SK-N-MC (cell line): ENCODE measurements at places on chromosomes 6 and 20.

- no peak for DNase-seq
Measured at GRCh38 chr6:38269461-38270172, 370.1 kb downstream of the BTBD9 start.

- DNase-seq = no peak
Measured at GRCh38 chr20:59144831-59145196, 18.8 kb upstream of the ZNF831 start.

GRCh38 chr20:24695529-24696225 is 226.2 kb downstream of the SYNDIG1 start:
- DNase-seq = no peak

DNA sequence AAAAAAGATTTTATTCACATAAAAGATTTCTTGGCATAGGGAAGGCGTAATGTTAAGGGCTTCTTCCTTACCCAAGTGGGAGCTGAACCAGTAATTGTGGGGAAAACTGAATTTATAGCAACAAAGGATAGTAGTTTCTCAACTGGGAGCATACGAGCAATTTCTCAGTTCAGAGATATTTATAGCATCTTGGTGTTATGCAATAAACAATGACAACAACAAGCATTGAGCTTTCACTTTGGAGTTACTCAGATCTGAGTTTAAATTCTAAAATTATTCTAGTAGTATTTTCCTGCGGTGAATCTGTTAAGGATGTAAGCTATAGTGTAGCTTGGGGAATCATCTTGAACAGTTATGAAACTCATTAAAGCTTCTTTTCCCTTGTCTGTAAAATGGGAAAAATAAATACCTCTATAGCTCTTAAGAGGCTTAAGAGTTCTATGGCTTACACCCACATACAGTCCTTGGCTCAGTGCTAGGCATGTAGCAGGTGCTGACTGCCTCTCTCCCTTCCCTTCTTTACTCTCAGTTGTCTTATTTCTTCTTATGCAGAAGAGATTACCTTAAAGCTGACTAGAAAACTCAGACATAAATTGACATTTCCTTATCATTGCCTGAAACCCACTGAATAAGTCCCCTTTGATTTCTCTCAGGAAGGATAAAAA is 58.8 kb downstream of the SAMD5 start:
- no peak for DNase-seq

DNA sequence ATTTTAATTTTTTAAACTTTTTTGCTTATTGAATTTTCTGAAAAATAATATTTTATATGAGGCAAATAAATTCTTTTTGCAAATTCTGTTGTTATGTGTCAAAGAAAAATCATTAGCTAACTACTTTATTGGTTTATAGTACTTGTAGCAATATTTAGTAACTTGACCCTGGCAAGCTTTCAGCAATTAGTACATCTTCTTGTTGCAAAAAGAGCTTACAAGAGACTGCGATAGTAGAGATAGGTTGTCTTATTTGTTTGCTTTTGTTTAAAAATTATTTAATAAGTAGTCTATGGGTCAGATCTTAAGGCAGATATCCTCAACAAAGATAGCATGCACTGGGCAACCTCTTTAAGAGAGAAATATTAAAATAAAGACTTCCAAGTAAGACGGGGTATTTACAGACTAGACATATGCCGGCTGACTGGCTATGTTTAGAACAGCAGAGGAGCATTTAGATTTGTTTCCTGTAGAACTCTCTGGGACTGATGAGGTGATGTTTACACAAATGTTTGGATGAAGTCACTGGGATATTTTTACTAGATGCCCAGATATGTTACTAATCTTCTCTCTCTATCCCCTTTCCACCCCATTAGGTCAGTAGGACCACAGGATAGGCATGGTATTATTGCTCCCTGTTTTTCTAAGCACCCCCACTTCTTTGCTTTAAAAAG is 25.0 kb downstream of the VGLL2 start:
- no peak for DNase-seq

GRCh38 chr20:58447511-58448391 is 58.7 kb downstream of the VAPB start:
- no peak for DNase-seq

DNA sequence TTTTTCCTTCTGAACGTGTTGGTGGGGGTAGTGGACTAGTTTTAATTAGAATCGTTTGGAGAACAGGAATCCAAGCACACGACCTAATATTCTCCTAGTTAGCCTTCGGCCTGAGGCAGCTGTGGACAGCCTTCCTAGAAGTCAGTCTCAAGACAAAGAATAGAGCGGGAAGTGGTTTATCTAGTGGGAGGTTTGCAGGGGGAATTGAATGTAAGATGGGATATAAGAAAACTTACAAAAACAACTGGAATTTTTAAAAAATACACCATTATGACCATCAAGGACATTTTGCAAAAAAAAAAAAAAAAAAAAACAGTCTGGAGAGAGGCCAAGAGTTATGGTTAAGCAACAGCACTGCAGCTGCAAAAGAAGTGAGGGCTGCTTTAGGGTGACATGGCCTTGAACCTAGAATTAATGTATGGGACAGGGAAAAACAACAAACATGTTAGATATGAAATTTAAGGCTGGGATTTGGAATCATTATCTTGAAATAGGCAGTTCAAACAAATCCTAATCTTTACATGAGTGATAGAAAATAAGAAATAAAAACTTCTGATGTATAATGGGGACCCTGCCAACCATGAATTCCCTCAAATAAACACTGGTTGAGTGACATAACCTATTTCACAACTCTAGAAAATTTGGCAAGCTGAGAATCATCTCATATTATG is 40.2 kb downstream of the PLAGL1 start:
- DNase-seq = no peak

- DNase-seq = no peak
Measured at GRCh38 chr6:36967757-36968156, 13.2 kb downstream of the PI16 start.

GRCh38 chr6:75642311-75642710 is 40.6 kb downstream of the SENP6 start:
- no peak for DNase-seq

GRCh38 chr6:153816366-153816765 is 222.7 kb upstream of the OPRM1 start:
- DNase-seq = no peak

DNA sequence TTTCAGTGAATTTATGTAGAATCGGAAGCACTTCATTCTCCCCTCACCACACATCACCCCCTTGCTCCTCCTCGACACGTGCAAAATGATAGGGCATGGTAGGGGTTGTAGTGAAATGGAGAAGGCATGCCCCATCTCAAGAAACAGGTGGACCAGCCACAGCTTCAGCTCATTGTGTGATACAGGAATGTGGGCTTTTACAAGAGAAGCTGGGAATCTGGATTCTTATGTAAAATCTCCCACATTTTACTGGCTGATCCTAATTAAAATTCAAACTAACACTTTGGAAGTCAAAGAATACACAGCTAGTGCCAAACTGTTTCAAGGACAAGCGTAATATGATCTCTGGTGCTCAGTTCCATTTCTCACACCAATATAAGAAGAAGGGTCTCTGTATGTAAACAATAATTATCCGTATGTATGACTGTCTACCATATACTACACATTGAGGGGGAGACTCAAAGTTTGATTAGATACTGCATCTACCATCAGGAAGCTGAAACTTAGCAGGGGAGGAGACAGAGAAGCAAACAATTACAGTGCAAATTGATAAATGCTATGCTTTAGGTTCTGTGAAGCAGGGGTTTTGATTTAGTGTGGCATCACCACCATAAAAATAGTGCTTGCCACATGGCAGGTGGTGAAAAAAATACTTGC is 24.3 kb upstream of the KIAA0408 start:
- DNase-seq = no peak

DNA sequence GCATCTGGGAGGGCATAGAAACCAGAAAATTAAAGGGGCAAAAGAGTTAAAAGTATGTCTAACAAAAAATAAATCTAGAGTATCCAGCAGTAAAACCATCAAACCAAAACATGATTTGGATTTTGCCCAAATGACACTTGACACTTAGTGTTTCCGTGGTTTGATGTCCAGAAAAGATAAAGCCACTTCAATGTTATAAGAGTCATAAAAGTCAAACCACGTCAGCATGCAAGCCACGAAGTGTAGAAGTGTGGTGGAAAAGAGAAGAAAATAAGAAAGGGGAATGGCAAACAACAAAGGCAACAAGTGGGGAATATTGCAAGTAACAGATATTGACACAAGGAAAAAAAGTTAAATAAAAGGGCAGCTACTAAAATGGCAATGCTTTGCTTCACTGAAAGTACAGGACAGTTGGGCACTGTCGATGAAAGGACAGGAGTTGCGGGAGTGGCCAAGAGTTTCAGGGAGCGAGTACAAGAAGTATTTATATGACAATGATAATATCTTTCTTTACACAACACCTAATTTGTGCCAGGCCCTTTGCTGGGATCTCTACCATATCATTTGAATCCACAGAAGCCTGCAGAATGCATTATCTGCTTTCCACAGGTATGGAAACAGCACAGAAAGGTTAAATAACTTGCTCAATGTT is 6.3 kb upstream of the HDDC2 start:
- no peak for DNase-seq

DNA sequence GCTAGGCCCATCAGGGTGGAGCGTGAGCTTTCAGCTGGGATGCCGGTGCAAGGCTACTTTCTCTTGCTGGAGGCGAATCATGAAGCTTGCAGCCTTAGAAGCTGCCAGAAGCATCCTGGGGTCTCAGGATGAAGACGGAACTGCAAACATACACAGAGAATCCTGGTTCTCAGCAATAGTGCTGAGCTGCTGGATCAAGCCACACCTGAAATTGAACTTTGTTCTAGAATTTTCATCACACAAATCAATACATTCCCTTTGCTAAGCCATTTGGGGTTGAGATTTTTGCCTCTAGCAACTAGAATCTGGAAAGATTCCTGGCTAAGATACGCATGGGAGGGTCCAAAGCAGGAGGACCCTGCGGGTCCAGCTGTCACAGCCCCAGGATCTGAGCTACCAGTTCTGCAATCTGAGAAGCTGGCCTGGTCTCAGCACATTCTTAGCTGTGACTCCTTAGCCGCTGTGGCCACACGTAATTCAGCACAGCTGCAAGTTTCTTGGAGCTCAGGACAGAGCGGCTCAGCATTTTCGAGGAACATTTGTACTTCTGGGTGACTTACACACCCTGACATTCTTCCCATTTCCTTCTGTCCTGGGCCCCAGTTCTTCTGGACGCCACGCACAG is 6.6 kb upstream of the ARFGAP1 start:
- no peak for DNase-seq

DNA sequence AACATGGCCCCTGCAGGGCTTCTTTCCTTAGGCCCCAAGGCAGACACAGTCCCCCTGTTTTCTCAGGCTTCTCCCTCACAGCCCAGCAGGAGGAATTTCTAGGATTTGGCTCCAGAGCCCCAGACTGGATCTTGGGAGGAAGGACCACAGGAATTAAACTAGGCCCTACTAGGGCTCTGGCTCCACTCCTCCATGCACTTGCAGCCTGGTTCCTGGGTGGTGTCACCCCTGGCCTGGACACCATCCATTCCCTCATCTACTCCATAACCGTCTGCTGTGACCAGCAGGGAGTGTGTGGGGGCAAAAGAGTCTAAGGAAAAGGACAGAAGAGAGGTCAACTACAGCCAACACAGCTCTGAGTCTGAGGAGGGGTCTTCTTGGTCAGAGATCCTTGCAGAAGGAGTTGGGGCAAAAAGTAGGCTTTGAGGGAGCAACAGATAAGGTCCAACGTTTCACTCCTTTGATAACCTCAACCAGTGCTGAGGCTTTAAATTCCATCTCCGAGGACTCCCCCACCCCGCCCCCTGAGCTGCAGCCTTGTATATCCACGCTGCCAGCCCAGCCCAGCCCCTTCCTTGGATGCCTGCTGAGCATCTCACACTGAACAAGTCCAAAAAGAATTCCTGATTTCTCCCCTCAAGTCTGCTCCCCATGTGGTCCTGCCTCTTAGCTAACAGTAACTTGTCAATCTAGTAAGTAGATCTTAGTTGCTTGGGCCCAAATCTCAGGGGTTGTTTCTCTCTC is 27.9 kb upstream of the SPDEF start:
- DNase-seq = no peak

DNA sequence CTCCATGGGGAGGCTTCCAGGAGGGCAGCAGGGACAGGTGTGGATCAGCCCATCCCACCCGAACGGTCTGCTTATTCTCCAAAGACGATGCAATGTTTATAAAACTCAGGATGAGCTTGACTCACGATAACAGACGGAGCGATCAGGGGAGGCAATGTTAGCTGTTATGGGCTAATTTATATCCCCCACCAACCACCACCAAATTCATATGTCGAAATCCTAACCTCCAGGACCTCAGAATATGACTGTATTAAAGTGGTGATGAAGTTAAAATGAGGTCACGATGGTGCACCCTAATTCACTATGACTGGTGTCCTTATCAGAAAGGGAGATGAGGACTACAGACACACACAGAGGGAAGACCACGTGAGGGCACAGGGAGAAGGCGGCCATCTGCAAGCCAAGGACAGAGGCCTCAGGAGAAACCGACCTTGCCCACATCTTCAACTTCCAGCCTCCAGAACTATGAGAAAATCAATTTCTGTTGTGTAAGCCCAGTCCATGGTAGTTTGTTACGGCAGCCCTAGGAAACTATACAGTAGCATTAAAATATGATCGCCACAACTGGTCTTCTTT is 7.0 kb downstream of the ADTRP start:
- DNase-seq = no peak

GRCh38 chr6:132811276-132811675 is 3.1 kb upstream of the RPS12 start:
- DNase-seq = no peak

DNA sequence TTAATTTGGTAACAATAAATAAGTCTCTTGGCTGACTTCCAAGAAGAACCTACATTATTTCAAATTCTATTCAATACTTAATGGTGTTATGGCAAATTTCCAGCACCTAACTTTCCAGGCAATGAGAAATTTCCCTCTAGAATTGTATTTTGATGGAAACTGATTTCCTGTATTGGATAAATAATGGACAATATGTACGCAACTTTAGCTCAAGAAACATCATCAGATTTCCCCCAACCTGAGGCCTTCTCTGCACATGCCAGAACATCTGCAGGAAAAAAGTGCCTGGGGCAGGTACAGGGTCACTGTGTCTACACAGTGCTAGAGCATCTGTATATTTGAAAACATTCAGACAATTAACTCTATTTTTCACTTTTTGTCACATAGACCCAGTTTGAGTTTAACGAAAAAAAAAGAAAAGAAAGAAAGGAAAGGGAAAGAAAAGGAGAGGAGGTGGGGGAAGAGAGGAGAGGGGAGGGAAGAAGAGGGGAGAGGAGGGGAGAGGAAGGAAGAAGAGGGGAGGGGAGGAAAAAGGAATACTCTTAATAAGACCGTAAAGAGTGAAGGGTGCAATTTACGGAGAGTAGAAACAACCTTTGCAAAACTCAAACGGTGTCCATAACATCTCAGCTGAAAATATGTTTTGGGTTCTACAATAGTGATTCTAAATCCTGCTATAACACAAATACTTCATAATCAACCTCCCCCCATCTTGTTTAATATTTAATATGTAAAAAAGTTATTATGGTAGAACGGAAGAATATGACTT is 130.0 kb downstream of the TSHZ2 start:
- DNase-seq = peak; percentile 12

DNA sequence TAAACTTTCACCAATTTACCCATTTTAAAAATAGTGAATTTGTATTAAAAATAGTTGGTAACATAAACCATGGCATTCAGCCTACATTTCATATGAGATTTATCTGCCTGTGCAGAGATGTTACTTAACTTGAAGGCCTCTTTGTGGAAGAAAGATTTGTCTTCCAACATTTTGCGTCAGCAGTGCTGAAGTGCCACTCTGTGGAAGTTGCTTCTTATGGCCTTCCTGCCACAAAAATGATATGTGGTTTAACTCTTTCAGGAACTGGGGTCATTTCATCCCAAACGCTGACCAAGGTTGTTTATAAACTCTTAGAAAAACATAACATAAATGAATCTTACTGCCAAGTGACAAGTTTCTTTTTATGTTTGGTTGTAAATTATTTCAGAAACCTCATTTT is 246.8 kb downstream of the ARID1B start:
- DNase-seq = no peak

GRCh38 chr6:75516757-75517156 is 23.2 kb upstream of the FILIP1 start:
- DNase-seq = no peak
